Activated CD4-positive, alpha-beta T cell treated with anti-CD3 and anti-CD28 coated beads, Interleukin-2, amount 50 U/mL, for 1 hour (primary cell): ENCODE measurements at places on chromosomes 11 and 22.

- no peak for DNase-seq
Measured at GRCh38 chr11:119205080-119205479, 1.1 kb upstream of the CBL start.

GRCh38 chr11:120579611-120580031 lies 68.1 kb downstream of the GRIK4 start:
- no peak for DNase-seq

GRCh38 chr11:70106757-70107156 lies 28.6 kb downstream of the ANO1 start:
- no peak for DNase-seq

GRCh38 chr11:105361651-105362050 lies 222.1 kb upstream of the CARD18 start:
- no peak for DNase-seq

DNA sequence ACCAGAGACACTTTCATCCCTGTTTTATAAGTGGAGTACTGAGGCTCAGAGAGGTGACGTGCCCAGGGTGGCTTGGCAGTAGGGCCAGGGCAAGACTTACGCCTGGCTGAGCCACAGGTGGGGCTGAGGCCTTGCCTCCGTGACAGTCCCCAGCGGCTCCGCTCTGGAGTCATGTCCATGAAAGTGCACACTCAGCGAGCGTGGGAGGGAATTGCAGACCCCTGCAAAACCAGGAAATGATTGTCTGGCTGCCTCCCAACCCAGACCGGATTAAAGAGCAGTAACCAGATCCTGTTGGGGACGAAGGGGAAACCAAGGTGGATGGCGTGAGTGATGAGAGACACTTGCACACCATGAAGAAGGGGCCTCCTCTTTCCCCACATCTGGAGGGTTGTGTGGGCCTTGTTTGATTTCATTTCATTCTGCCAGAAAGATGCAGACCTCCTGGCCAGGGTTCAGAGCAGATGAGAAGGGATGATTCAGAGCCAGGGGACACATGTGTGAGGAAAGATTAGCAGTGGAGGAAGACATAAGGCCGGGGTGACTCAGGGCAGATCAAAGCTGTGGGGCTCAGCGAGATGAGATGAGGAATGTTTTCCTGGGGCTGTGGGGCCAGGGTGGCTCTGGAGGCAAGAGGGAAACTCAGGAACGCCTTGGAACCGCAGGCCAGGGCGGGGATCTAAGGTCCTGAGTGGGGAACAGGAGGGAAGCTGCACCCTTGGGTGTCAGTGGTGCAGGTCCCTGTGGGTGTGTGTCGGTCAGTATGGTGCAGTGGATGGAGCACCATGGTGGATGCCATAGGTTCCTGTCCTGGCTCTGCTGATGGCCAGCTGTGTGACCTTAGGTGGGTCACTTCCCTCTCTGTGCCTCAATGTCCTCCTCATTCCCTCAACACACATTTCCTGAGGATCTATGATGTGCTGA lies 29.9 kb upstream of the LRRC32 start:
- DNase-seq, result no peak
